ENCODE measurements at places on chromosomes 5 and 9.

GRCh38 chr5:109318455-109319108 lies 91.2 kb downstream of the PJA2 start:
- DNase-seq, result no peak

- DNase-seq, result no peak
Observed at GRCh38 chr9:125887172-125887571, 140.0 kb downstream of the PBX3 start.

DNA sequence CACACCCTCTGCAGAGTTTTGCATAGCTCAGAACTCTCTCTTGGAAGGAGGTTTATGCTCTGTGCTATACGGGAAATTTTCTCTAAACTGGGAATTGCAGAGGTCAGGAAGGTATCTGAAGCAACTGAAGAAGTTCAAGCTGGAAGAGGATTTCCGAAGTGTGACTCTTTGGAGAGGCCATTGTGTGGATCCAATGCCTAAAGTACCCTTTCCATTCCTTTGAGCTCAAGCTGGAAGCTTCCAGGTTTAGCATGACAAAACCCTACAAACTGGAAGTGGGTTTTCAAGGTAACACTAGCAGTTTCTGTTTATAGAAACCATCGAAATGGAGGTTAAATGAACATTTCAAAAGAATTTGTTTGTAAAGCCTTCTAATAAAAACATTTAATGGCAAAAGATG lies 187.1 kb downstream of the CFAP90 start:
- no peak for DNase-seq

DNA sequence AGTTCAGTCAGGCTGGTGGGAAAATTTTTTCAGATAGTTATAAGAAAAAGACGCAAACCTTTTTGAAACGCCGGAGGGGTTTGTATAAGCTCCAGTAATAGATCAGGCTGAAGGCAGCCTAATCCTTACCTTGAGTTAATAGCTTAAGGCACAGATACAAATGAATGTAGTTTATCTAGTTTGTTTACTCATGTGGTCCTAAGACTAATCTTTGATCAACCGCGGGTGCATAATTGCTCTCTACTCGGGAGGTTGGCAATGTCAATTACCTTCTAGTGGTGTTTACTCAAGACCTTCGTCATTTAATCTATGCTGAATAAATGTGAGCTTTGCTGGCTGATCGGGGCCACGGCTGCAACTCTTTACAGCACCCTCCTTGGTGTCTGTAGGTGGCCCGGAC lies 665 bp upstream of the INSL4 start:
- DNase-seq, result no peak

DNA sequence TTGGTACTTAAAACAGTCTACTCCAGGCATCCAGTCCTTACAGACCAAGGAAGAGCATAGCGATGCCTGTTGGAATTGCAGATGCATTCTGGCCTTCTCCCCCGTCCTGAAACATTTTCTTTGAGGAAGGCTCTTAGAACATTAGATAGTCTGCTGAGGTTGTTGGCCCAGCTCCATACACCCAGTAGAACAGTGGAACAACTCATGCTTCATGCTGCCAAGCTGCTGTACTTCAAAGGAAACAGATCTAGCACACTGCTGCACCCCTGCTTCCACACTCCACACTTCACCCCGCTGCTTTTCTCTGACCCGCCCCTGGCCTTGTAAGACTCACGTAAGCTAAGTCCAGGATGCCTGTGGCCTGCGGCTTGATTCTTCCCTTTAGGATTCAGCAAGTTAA lies 33.4 kb upstream of the NCS1 start:
- peak; percentile 83 for DNase-seq

- no peak for DNase-seq
Observed at GRCh38 chr5:151463137-151464029, 16.0 kb downstream of the SLC36A1 start.

DNA sequence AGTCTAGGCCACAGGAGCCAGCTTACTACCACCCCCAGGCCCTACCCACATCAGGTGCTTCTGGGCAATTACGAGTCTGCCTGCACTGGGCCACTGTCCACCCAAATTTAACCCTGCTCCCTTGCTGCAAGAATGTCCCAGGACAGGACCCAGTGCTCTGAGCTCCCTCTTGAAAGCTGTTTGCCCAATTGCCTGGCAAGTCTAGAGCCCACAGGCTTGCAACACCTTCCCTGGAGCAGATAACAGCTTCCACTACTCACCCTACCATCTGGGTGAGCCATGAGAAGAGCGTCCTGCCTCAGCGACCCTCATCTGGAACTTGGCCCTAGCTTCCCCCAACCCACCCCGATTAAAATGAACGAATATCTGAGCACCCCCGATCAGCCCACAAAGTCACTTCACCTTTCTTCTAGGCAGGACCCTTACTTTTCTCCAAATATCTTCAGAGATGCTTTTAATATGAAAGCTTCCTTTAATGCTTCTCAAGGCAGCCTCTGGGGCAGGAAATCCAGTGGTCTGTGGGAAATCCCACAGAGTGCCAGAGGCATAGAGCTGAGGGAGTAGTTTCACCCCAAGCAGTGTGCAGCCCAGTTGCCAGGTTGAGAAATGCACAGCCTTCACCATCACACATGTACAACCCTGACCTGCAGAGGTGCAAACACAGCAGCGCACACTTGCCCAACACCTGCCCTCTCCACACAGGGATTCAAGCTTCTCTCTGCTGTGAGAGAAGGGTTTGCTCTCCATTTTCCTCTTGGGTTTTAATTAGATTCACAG lies 10.6 kb downstream of the ACSL6 start:
- DNase-seq, result no peak

DNA sequence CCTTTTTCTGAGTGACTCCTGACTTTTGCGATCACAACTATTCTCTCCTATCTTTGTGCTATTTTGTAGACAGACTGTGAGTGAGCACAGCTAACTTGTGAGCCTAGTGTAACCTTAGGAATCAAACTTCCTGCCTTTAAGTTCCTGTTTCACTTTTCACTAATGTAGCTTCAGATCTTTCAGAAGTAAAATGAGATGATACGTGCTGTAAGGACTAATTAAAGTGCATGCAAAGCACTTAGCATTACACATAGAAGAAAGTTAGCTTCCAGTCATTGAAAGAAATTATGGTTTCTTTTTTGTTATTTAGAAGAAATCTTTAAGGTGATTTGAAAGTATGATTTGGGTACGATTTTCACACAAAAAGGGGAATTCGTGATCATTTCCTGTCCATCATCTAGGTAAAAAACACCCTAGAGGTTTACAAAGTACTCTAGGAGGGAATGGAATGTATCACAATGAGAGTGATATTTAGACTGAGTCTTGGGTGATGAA lies 122.7 kb downstream of the ST8SIA4 start:
- DNase-seq, result no peak

DNA sequence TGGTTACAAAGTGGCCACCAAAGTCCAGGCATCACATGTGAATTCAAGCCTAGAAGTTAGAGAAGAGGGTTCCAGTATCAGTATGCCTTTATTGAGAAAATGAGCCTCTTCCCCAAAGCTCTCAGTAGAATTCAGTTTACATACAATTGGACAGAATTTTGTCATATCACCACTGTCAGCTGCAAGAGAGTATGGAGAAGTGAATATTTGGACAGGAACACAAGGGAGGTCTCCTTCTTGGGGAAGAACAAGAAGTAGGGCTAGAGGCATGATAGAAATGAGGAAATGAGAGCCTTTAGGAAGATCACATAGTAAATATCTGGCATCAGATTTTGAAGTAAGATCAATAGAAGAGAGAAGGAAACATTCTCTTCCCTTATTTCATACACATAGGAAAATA lies 27.8 kb upstream of the VLDLR start:
- no peak for DNase-seq

GRCh38 chr9:79769476-79770275 lies 197.9 kb downstream of the TLE4 start:
- no peak for DNase-seq

DNA sequence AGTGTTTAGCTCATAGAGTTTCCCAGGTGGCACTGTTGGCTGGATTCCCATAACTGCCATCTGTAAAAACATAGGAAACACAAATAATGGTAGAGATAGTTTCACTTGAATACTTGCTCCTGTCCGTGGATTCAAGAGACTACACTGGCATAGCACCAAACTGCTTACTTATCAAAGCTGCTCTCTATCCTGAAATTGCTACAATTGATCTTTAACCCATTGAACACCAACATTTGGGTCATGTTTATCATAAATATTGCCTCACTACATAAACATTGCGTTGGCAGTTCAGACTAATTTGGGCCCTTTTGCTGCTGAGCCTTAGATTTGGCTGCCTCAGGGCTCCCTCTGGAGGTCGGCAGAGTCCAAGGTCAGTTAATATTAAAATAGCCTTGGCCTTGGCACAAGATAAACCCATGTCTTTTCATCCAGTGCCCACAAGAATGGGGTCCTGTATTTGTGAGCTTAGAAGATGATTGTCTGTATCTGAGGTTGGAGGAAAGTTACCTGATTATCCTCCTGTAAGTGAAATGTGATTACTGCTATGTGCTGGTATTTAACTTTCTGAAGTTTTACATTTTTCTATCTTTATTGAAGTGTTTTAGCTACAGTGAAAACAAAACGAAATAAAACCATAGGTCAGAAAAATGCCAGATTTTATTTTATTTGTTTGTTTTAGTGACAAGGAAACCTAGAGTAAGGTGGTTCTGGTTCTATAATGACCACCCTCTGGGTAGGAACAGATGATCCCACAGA lies 4.0 kb upstream of the RANBP3L start:
- no peak for DNase-seq

DNA sequence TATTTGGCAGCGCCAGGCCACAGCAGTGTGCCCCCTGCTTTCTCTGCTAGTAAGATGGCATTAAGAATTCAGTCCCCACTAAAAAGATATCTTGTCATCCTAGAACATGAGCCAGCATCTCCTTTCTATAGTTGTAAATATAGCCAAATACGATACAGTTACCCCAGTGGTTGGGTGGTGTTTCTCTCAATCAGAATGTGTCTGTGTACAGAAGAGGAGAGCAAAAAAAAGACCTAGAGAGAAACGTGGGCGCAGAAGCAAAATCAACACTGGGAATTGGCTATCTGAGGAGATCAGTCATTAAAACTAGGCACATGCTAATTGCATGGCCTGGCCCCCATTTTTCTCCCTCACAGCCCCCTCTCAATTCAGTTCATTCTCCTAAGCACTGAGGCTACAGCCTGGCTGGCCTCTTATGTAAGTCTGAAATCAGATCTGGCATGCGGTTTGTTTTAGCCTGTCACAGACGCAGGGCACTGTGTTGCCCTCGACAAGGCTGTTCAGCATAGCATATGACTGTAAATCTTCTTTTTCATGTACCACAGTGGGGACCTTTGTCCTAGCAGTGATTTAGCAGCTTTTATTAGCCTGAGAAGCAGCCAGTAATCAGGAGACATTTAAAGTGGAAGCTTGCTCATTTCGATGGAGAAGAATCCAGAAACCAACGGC lies 57.8 kb downstream of the RORB start:
- DNase-seq, result no peak

DNA sequence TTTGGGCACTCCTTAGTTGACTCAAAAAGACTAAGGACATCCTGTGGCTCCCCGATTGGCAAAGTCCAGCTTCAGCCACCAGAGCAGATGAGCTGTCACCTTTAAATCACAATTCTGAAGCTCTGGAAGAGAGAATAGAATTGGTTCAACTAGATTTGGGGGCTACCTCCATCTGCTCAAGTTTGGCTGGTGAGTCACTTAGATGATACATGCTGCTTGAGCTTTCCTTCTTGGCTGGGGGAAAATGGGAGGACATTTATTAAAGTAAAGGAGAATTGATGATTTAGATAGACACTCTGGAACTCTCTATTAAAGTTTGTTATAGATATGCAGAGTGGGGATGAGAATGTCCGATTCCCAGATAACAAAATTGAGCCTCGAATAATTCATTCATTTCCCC lies 30.0 kb upstream of the GRIA1 start:
- no peak for DNase-seq

DNA sequence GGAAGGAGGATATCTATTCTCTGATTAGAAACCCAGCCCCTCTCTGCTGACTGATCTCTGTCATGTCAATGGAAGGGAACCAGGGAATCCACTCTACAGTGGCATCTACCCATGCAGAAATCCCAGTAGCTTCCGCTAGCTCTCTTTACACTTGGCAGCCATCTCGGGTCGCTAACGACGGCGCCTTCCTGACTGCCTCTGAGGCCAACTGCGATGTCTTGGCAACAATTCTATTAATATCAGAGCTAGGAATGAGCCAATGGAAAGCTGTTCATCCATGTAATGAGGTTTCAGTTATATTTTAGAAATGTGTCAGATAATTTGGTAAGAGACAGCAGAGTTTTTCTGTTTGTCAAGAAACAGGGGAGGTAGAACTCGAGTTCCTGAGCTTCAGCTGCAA lies 67.6 kb upstream of the ATP10B start:
- DNase-seq, result no peak

DNA sequence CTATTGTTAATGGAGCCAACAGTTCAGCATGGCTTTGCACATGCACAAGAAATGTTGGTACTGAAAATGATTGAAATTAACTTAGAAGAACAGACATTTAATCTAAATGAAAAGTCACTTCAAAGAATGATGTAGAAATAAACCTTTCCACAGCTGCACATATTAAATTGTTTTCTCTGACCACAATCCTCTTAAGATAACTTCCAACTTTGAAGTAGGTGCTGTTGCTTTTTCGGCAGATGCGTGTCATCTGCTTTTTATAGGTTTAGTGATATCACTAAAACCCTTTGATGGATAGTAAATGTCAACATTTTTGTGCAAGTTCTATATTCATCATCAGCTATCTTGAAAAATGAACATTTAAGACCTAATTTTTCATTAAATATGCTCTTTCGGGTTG lies 25.3 kb upstream of the SLC1A3 start:
- no peak for DNase-seq

- DNase-seq, result no peak
Observed at GRCh38 chr5:143791848-143792731, 19.9 kb upstream of the HMHB1 start.

GRCh38 chr5:78699552-78700153 lies 51.1 kb upstream of the LHFPL2 start:
- DNase-seq, result peak; percentile 65

GRCh38 chr9:35487081-35487480 lies 2.8 kb upstream of the RUSC2 start:
- no peak for DNase-seq

GRCh38 chr9:136695955-136696354 lies 8.7 kb upstream of the AGPAT2 start:
- no peak for DNase-seq

GRCh38 chr5:132392411-132392810 lies 22.9 kb downstream of the SLC22A5 start:
- no peak for DNase-seq

DNA sequence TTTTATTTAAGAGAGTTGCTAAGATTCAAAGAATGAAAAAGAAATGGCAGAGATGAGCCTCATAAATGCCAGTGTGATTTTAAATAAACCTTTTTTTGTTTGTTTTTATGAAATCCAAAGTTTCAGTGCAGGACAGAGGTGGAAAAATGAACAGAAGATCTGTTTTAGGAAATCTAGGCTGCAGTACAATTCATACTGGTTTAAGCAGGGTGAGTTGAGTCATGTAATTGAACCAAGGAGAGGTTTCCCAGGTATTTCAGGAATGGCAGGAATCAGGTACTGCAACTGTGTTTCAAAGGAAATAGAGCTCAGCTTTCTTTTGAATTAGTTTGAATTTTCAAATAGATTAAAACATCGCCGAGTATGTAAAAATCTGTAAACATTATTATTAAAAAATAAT lies 3.0 kb upstream of the ANKRD31 start:
- DNase-seq, result no peak

GRCh38 chr5:131005963-131006684 lies 158.9 kb downstream of the HINT1 start:
- DNase-seq, result no peak

Data from GM04503 (cell line).